ENCODE measurements at places on chromosomes 6 and 20.

- DNase-seq, result no peak
Observed at GRCh38 chr20:32858189-32858588, 534 bp upstream of the EFCAB8 start.

DNA sequence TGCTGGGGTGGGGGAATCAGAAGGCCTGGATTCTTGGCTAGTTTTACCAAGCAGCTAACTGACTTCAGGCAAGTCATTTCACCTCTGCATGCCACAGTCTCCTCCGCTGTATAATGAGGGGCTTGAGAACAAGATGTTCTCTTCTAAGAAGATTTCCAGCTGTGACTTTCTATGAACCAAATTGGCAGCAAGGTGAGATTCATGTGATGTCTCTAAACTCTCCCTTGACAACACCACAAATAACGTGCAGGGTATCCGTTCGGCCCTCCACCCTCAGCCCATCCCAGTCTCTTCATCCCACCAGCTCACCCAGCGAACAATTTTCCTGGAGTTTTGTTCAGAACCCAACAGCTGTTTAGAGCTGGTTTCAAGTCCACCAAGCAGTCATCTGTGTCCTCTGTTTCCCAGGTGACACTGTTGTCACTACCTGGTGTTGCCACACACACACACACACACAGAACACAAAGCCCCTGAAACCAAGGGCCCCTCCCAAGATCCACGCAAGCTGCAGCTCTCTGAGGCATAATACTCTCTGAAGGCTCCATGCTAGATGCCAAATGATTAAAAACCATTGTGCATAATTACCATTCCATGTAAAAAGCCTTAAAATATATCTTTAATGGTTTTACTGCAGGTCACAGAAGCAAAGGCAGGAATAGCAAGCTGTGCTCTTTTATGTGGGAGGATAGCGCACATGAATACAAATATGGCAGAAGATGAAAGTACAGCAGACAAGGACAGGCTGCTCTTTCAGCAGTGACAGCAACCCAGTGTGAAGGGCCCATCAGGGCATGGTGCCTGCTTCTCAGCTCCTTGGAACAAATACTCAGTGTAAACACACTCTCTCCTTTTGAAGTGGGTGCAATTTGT, 48.2 kb downstream of the ARHGAP18 start:
- peak; percentile 28 for DNase-seq

- no peak for DNase-seq
Observed at GRCh38 chr6:63516186-63516944, 55.9 kb upstream of the LOC128125822 start.

DNA sequence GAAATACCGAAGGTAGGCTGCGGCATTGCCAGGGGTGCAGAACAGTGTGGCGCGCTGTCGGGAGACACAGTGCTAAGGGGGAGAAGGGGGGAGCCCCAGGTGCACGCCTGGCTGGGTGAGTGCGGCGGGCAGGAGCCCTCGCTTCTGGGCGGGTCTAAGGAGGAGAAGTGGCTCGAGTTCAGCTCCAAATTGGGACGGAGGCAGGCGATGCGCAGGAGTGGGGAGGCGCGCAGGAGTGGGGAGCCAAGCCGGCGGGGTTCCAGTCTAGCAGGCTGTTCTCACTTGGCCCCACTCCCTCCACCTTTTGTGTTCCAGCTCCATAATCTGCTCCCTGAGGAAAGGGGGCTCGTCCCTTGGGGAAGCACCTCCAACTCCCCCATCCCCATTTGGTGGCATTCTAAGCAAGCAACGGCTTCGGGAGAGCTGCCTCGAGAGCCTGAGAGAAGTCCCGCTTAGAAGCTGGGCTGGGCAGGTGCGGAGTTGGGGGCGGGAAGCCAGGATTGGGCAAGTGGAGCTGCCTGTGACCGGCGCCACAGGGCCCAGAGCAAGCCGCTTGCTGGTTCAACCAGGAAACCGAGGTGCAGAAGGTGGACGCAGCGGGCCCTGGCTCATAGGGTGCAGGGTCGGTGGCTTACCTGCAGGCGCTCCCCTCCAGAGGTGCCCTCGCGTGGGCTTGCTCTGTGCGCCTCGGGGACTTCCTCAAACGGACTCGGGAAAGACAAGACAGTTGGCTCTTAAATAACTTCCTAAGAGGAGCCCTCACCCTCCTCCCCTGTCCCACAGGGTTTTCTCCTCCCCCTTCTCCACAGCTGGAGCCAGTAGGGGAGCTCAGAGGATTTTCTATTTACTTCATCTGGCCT, at the start of gene F13A1:
TSS of gene F13A1 (minus strand) at position 711 of the 860 bp plus-strand sequence. CDS start 1,998 bp downstream, outside the sequence.
- DNase-seq, result no peak

GRCh38 chr6:97864366-97864765, 581.4 kb upstream of the MMS22L start:
- DNase-seq, result no peak

DNA sequence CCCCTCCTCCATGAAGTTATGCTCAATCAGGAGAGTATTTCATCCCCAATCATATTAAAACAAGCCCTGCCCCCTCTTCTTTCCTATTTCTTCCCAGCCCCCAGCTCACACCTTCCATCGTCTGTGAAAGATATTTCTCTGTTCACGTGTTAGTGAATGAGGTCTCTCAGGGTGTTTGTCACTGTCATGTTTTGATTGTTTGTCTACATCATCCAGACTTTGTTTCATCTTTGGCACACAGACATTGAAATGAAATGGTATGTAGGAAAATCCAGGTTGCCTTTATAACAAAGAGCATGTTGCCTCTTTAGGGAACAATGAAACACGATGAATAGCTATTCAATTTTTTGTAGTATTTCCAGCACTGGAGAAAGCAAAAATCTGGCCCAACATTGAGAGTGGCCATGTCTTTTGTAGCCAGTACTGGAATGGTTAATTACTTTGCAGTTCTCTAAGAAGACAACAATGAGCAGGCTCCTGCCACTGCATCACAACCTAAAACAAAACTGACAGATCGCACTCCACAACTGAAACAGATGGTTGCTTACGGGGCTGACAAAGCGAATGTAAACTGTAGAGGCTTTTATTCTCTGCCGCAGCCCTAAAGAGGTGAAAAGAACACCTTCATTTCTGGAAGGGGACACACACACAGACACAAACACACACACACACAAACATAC, 543.6 kb upstream of the CITED2 start:
- DNase-seq, result no peak

- no peak for DNase-seq
Observed at GRCh38 chr6:51842804-51843378, 244.5 kb downstream of the PKHD1 start.

GRCh38 chr20:33531047-33531877, 41.4 kb downstream of the CBFA2T2 start:
- no peak for DNase-seq

GRCh38 chr6:115610696-115611095, 450.0 kb downstream of the FRK start:
- DNase-seq, result no peak

DNA sequence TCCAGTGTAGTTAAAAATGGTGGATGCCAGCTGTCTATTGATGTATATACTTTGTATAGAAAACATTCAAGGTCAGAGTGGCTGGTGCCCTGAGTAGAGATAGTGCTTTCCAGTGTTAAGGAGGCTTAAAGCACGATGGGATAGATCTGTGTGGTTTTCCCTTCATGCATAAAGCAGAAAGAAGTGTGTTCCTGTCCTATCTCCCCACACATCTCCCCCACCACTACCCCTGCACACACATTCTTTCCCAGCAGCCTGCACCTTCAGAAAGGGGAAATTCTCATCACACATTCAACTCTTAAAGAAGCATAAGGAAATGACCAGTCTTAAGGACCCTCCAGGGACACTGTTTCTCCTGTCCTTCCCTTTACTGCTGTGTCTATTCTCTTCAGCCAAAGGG, 221.7 kb upstream of the TAB2 start:
- DNase-seq, result no peak

DNA sequence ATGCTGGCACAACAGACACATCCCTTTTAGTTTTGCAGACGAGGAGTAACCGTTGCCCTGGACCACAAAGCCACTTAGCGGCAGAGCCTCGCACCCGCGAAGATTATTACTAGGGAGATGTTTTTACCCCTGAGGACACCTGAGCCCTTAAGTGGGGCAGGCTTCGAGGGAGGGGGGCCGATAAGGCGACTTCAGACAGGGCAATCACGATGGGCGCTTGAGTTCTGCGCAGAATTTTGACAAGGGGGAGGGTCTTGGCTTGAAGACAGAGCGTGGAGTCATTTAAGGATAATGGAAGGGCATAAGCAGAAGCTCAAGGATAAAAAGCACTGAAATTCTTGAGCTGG, 650 bp upstream of the TTK start:
- DNase-seq, result peak; percentile 96

DNA sequence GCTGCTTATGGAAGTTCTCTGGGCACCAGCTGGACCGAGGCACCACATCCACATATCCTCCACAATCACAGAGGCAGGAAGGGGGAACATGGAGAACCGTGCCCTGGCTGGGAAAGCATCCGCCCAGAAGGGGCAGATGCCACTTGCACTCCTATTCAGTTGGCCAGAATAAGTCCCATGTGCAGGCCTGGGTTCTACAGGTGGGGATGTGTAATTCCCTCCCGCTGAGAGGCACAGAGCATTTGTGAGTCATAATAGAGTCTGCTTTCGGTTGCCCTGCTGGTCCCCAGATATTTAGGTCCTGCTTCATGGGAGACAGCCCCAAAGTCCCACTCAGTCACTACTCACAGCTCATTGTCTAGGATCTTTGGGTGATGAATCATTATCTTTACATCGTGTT, 104.0 kb downstream of the PHACTR3 start:
- no peak for DNase-seq

GRCh38 chr6:87277123-87277522, 45.3 kb upstream of the SMIM8 start:
- DNase-seq, result peak; percentile 22

DNA sequence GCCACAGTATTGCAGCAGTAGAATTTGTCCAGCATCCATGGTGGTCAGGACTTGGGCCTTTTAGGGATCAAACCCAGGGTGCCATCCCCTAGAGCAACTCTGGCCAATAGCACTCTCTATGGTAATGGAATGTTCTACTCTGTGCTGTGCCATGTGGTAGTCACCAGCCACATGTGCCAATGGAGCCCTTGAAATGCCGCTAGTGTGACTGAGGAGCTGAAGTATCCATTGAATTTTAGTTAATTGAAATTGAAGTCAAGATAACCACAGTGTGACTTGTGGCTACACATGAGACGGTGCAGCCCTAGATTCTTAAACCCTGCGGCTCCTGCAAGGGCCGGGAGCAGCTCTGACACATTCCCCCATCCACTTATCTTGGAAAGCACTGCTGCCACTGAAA, 54.6 kb downstream of the SLC2A10 start:
- no peak for DNase-seq

Measured in Jurkat, Clone E6-1 (cell line).